ENCODE measurements at places on chromosomes 4 and X.

DNA sequence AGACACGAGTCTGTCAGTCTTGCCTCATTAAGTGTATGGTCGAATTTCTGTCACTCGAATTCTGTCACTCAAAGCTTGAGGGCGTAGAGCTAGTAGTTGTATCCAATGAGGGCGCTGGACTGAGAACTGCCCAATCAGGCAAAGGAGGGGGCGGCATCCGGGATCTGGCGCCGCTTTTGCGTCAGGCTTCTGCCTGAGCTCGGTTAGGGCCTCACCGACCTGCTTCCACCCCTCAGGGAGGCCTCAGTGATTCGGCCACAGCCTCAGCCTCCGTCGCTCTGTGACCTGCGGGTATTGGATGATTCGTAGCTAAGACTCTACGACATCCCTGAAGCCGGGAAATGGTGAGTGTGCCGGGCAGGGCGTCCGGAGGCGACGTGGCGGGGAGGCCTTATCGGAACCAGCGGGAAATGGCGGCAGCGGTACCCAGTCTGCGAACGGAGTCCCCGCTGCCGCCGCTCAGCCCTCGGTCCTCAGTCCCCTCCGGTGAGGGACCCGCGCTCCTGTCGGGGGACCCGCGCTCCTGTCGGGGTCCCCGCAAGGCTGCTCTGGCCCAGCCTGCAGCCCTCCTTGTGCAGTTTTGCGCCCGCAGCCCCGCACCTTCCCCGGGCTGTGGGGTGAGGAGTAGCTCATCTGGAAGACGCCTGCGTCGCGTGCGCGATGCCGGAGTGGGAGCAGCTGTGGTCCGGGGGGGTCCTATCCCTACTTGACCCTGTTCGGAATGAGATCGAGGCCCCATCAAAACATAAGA, 88.3 kb downstream of the ZNF718 start:
- peak; percentile 91 for DNase-seq

- no peak for DNase-seq
Measured at GRCh38 chrX:112611776-112612175, 68.0 kb downstream of the LHFPL1 start.

- no peak for DNase-seq
Measured at GRCh38 chr4:80182237-80182866, 15.0 kb upstream of the PRDM8 start.

- DNase-seq, result no peak
Measured at GRCh38 chr4:142040043-142040442, 403.7 kb downstream of the IL15 start.

GRCh38 chr4:74794382-74795010, at the start of gene BTC:
Gene BTC (minus strand): TSS chr4:74794523. CDS start chr4:74794325, 198 bp downstream.
- peak; percentile 39 for DNase-seq

DNA sequence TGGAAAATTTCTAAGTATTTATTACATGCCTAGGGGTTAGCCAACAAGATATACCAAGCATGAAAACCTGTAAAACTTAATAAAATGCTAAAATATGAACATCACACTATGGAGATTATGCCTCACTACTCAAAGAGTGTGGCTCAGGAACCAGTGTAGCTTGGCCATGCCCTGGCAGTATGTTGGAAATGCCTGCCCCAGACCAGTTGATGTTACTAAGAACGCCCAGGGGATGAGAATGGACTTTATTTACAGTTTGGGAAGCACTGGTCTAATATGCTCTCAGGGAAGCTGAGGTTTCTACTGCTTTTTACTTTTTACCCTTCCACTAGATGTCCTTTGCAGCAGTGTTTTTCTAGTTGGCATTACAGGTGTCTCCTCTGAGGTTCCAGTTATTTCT, 23.7 kb upstream of the TXLNG start:
- DNase-seq, result no peak

DNA sequence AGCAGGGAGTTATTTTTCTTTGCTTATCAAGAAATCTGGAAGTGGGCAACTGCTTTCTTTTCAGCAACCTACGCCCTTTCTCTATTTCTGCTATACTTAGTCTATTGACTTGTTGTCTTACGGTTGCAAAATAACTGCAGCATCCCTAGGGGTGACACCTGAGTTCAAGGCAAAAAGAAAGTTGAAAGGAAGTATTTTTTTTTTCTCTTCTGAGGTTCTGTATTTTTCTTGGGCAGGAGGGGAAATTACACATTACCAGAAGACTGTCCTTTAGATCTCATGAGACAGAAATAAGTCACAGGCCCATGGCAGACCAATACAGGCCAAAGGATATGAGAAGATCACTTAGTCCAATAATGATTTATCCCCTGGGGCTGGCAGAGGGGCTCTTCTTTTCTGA, 204.7 kb upstream of the CASK start:
- DNase-seq, result no peak

DNA sequence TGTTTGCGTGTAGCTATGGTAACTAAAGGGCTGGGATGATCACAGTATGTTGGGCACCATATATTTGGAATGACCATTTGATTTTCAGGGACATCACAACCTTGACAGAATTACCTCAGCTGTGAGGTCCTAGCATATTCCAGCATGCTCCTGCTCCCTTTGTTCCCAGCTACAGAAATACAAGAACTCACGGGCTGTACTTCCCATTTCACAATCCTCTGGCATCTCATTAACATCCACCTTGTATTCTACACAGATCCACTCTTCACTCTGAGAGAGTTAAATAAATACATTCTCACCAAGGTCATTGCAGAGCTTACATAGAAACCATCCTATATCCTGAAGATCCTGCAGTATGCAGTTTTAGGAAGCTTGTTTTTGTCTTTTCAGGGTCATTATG, 169.7 kb downstream of the FRMPD4 start:
- DNase-seq, result no peak

Measured in AG08396 (cell line).